Skeletal muscle cell (primary cell): ENCODE measurements at places on chromosomes 2 and 18.

DNA sequence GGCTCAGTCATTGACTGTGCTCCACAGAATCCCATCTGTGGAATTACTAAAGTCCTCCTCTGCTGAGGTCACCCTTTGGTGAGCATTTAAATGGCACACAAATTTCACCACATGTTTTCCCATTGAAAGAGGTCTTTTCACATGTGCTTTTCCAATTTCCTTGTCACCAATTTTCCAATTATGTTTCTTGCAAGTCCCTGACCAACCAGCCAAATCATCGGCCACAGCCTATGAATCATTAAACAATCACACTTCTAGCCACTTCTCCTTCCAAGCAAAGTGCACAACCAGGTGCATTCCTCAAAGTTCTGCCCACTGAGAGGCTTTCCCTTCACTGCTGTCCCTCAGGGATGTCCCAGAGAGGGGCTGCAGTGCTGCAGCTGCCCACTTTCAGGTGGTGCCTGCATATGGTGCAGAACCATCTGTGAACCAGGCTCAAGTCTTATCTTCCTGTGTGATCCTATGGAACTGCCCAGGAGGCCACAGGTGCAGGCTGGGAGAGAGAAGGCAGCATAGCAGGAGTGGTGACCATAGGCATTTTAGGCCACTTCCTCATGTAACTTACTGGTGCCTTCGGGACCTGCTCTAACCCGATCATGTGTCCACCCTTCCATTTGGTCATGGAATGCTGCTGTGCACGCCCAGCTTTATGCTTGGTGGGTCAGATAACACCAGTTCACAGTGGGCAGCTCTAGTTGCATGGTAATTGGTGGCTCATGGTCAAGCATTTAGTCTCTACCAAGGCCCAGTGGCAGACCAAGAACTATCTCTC, 153.0 kb downstream of the SEPTIN10 start:
- no peak for DNase-seq

DNA sequence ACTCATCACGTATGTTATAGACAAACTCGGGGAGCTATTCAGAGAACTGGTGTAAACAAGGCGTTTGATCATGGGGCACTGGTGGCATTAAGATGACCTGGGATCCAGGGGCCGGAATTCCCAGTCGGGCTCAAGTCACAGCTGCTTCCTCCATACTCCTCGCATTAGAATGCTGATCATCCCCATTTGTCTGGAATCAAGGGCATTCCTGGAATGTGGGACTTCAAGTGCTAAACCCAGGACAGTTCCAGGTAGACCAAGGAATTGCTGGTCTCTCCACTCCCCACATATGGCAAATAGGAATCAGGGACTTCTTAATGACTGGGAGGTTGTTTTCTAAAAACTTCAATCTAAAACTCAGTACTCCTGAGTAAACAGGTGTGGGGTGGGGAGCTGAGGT, 355.7 kb upstream of the RAB6C start:
- DNase-seq, result no peak

DNA sequence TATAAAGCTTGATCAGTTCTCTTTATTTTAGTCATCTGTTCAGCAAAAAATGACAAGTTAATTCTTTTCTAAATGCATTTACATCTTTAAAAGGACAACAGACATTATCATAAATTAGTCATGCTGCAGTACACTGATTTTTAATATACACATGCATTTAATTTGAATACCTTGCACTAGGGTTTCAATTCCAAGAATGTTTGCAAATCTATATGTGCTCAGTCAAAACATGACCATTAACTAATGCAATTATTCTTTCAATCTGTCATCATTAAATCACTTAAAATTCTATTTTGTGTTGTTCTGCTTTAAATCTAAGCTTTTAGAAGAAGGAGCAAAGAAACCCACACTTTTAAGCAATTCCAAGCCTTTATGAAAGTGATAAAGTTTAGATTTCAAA, 342.6 kb downstream of the THSD7B start:
- DNase-seq, result no peak

DNA sequence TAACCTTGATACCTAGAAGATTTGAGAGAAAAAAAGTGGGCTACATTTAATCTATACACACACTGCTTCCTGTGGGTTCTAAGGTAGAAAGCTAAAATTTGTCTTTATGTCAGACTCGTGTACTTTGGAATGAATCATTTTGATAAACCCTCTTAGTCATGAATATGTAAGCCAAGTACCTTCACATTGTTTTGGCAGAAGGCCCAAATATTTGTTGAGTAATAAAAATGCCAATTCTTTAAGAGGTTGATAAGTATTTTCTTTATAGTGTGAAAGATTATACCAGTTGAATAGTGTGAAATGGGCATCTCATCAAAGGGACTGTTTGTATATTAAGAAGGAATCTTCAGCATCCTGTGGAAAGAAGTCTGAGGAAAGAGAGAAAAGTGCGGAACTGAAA, 1464.7 kb upstream of the ZEB2 start:
- peak; percentile 25 for DNase-seq

DNA sequence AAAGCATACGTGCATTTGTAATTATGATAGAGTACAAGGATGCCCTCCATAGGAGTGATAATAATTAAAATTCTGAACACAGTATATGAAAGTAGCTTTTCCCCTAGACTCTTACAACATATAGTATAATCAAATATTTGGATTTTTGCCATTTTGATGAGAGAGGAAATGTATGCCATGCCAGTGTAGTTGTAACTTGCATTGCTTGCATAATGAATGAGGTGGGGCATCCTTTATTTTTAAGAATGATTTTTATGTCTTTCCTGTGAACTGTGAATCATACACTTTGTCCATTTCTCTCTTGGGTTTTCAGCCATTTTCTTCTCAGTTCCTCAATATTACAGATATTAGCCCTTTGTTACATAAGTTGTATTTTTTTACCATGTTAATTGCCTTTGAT, 197.5 kb downstream of the SCG2 start:
- DNase-seq, result no peak

DNA sequence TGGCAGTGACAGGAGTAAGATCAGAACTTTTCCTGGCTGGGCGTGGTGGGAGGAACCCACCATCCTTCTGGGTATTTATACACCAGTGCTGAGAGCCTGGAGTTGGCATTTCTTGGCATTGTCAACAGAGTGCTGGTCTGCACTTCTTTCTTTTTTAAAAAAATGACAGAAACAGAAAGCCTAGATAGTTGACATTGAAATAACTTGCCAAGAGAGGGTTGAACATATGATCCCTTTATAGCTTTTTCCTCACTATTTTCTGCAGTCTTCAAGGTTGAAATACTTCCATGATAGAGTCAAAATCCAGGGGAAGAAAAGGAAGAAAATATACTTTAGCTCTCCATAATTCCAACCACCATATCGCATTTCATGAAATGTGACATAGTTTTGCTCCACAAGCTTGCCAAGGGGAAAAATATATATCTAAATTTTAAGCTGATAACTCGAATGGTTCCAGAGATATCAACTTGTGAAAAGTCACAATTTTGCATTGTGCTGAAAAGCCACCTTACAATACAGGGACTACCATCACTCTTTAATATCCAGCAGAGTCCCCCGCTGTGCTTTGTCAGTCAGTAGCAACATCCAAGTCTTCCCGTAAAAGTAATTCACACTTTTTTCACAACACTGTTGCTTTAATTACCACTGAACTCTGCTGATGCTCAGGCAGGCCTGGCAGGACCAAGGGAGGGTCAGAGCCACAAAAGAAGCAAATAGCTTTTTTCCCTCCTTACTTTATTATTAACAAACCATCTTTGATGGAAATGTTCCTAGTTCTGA, 764.9 kb upstream of the FANCL start:
- no peak for DNase-seq

DNA sequence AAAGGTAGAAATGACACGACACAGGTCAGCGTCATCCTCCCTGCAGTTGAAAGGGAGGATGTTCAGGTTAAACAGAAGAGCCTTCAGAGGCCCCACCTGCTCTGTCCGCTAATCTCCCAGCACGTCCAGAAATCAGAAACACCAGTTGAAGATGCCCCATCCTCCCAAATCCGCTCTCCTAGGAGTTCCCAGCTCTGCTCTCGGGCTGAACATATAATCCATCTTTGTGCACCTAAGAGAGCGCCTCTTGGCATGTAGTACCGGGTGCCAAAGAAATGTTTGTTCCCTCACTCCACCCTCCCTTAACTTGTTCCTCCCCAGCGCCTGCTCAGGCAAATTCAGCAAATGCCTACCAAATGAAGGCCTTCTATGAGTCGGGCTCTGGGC, 145.2 kb upstream of the SMAD2 start:
- DNase-seq, result no peak

DNA sequence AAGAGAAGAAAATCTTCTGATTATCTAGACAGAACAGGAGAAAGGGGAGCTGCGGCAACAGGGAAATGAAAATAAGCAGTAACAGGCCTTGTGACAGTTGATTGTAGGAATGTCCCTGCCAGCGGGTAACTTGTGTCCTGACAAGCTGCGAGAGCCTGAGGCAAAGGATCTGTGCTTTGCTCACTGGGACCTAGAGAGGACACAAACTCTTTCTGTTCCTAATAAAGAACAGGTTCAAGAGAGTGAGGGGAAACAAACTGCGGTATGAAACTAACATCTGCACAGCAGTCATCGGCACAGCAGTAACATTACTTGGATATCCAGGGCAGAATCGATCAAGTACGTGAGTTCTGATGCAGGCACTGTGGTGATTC, 103.7 kb upstream of the THOC1 start:
- DNase-seq, result no peak

GRCh38 chr2:167411367-167411766, 523.1 kb downstream of the XIRP2 start:
- no peak for DNase-seq

DNA sequence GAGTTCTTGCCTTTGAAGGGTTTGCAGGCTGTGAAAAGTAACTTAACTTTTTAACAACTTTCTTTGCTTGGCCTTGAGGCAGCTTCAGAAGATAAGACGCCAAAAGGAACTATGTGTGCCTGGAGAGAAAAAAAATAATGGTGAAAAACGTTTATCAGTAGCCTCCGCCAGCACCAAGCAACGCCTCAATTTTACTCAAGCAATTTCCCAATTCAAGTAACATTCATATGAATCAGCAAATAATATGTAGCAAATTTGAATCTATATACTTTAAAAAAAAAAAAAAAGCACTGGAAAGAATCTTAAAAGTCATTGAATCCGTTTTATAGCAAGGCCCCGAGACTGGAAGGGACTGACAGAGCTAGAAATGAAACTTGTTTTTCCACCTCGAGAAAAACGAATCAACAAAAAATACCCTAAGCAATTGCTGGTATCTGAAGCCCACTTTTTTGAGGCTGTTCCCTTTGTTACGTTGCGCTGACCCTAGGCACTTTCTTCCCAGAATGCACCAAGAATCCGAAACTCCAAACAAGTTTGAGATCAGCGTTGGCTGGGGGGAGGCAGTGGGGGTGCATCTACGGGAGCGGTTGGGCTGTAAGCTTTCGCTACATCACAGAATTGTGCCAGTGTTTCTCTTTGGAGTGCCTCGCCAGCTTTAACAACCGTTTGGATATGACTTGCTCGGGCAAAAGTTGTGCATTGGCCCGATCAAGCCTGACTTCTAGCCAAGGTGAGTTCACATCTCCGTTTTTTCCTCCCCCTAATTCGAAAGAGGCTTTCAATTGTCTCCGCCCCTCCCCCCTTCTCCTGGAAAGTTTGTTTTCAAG, 2.7 kb upstream of the TGIF1 start:
- no peak for DNase-seq
